NCI-H187 treated with DMSO at 0.1 percent for 48 hours (cell line): ENCODE measurements at places on chromosomes 12 and 14.

GRCh38 chr12:116206828-116207227 is 70.7 kb downstream of the MED13L start:
- DNase-seq, result no peak

DNA sequence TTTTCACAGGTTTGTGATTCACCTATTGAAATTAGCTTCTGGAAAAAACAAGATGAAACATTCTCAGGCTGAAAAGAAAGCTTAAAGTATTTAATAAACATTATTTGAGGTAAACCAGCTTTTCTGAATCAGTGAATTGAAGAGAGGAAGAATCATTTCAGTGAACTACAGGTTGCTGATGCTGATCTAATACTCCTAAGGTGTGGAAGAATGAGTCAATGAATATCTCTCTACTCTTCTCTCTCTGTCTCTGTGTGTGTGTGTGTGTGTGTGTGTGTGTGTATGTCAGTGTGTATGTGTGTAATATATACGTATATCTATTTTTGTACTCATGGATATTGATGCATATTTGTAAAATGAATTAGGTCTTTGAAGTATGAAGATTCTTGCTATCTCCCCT is 312.2 kb downstream of the SSPN start:
- no peak for DNase-seq

- no peak for DNase-seq
Observed at GRCh38 chr14:43587183-43587582, 919.9 kb downstream of the FSCB start.

- DNase-seq, result no peak
Observed at GRCh38 chr12:23039834-23040233, 414.9 kb downstream of the ETNK1 start.

- DNase-seq, result no peak
Observed at GRCh38 chr14:79742142-79742541, 469.2 kb downstream of the DIO2 start.

GRCh38 chr12:6330192-6330591 is 11.7 kb downstream of the TNFRSF1A start:
- no peak for DNase-seq

DNA sequence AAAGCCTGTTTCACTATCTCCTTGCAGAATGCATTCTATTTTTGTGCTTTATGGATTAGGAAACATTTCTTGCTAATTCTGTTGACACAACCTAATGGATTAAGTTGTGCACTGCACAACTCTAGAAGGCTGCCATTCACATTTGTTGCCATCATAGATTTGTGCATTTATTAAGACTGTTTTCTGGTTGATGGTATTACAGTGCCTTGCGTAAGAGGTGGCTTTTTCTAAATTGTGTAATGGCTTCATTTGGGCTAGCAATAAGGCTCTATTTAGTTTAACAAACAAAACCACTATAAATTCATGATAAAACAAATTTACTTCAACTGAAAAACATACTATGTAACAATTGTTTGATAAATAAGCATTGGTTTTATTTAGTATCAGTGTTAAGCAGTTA is 175.9 kb downstream of the TRHDE start:
- no peak for DNase-seq

DNA sequence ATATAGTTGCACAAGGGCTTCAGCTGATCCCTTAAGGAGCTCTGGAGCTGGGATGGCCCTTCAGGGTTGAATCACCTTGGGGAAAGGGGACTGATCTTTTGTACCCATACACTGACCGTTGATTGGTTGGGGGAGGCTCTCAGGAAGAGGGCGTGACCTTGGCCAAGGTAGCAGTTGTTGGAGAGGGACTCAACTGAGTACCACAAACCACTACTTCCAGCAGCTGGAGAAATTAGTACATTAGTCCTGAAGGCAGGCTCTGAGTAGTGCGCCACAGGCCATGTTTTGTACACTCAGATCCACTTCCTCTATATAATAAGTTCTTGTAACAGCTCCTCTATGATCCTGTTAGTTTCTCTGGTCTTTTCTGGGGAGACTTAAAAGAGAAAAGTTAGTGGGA is 317.6 kb downstream of the CCDC91 start:
- no peak for DNase-seq

- DNase-seq, result no peak
Observed at GRCh38 chr12:25792031-25792430, 166.5 kb upstream of the RASSF8 start.

DNA sequence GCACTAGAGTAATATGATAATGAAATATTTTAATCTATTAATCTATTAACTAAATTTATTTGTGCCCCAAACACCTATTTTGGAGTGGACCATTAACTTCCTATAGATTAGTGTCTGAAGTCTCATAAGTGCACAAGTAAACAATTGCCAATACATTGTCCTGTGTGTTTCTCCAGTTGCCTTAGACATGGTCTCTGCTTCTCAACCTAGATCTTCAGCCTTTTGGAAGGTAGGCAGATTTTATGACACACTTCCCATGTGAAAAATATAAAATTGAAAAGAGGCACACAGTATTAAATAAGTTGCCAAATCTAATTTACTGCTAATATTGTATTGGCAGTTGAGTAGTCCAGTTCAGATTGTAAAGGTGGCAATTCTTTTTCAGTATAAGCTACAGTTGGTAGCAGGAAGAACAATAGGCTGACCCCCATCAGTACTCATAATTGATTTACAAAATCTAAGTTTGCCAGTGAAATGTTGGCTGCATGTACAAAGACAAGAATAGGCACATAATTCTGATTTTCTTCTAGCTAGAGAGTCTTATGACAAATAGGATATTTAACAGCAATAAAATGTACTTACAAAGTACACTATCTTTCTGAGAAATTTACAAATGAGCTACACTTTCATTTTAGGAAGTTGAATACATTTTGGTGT is 10.8 kb downstream of the A2M start:
- DNase-seq, result no peak

DNA sequence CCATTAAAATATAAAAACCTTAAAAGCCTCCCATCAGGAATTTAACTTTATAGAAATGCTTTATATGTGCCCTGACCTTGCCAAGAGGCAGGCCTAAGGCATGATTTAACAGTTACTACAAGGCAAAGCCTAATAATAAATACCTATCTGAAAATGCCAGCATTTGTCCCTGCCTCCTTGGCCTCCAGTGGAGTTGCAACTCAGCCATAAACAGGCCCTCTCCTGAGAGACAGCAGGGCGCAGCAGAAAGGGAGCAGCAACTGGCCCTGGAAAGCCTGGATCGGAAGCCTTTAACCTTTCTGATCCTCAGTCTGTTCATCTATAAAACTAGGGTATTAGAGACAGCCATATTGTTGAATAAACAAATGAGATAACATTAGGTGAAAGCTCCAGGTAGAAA is 324.4 kb downstream of the PAWR start:
- DNase-seq, result no peak

- DNase-seq, result no peak
Observed at GRCh38 chr14:80809663-80810062, 131.9 kb downstream of the CEP128 start.

- DNase-seq, result no peak
Observed at GRCh38 chr14:106309423-106309822, 783.0 kb downstream of the TMEM121 start.

DNA sequence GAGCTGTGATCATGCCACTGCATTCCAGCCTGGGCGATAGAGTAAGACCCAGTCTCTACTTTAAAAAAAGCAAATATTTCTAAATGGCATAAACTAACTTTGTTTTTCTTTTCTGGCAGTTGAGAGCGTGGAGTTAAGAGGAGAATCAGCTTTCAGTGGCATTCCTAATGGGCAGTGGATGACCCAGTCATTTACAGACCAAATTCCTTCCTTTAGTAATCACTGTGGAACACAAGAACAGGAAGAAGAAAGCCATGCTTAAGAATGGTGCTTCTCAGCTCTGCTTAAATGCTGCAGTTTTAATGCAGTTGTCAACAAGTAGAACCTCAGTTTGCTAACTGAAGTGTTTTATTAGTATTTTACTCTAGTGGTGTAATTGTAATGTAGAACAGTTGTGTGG is 21.2 kb downstream of the TDG start:
- no peak for DNase-seq
